ENCODE measurements at places on chromosomes 7 and 10. TPM values are rescaled to one million over a fixed set of nuclear protein-coding genes. Genes with fewer than 3 reads are reported as not detected.

DNA sequence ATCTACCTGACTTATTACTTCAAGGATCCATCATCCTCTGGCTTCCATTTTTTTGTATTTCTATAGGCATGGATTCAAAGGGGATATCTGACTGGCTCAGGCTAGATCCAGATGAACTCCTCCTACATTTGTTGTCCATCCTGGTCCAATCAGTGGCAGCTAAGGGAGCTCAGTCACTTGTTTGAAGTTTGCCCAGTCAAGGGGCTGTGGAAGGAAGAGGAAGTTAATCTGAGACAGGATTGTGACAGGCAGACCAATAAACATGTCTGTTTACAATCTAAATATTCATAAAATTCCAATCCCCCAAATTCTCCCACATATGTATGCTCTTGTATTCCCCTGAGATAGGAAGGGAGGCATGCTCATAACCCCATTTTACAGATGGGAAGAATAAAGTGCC lies 48.7 kb downstream of the CAV1 start:
- no peak for DNase-seq

- DNase-seq: no peak
Observed at GRCh38 chr7:30080818-30081217, 52.6 kb downstream of the PLEKHA8 start.

Gene ANK3
- total RNA-seq: 57.4 TPM

Gene EN2
- total RNA-seq: 0.32 TPM

Measured in breast epithelium (tissue), 4 donors.